NCI-H1105 (cell line): ENCODE measurements at places on chromosomes 7 and 10.

DNA sequence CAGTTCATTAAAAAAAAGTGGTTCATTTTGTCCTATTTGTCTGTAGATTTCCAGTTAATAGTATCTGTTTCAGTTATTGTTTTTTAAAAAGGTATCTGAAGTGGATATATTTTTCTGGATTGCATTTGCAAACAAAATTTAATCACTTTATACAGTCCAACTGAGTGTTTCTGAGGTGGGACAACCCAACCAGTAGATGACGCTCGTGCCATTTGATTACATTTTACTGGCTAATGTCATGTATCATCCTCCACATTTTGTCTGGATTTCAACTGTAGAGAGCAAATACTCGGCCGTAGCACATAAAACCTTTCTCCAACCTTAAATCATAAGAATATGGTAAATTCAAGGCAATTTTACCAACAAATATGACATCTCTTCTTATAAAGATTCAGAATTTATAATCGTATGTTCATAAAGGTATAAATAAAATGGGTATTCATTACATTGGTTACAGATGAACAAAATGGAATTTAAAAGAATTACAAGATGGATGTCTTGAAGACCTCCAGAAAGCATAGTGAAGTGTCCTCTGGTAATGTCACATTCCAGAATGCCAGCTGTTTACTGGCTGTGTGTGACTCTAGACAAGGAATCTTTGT lies 789.0 kb downstream of the PHTF2 start:
- peak; percentile 43 for DNase-seq

GRCh38 chr10:124296121-124296812 lies 122.5 kb downstream of the OAT start:
- DNase-seq: peak; percentile 52

DNA sequence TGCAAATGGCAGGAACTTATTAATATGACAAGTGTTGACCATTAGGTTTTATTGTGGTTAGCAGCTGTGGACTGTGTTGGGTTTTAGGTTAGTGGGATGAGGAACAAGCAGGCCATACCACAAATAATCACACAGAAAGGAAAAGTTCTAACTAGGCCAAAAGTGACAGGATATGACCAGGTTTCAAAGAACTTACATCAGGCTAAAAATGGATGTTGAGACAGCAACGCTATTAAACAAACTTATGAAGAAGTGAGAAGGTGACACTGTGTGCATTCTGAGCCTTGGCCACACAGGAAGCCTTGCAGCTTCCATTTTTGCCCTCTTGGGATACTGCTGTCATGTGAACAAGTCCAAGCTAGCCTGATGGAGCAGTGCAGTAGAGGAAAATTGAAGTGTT lies 568.8 kb downstream of the HTR7 start:
- DNase-seq: no peak

DNA sequence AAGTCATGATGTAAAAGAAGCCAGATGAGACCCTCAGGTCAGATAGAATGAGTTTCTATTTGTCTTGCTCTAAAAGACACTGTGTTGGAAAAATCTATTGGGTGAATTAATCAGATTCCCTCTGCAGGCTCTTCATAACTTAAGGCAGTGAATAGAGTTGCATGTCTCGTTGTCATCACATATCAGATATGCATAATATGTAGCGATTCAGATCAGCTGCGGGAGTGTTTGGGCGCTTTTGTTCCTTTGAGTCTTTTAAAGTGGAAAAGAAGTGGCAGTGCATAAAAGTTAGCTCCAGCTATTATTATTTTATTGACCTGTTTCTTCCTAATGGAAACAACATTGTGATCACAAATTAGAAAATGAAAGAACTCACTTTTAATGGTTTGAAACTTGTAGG lies 84.4 kb downstream of the CDK14 start:
- DNase-seq: no peak

DNA sequence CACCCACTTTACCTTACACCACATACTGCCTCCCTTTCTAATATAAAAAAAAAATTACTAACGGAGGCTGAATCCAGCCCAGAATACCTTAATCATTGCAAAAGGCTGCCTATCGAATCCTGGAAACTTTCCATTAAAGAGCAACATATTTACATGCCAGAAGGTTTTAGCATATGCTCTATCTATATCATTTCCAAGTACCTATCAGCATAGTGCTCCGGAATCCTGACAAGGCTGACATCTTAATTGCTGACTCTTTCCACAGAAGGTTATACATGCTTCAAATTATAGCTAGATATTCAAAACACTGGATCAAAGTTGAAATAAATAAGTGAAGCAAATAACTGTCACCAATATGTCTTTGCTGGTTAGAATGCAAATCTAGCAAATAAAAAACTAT lies 170.9 kb upstream of the CDK1 start:
- DNase-seq: no peak

- no peak for DNase-seq
Observed at GRCh38 chr7:112982441-112983063, 104.1 kb downstream of the GPR85 start.

DNA sequence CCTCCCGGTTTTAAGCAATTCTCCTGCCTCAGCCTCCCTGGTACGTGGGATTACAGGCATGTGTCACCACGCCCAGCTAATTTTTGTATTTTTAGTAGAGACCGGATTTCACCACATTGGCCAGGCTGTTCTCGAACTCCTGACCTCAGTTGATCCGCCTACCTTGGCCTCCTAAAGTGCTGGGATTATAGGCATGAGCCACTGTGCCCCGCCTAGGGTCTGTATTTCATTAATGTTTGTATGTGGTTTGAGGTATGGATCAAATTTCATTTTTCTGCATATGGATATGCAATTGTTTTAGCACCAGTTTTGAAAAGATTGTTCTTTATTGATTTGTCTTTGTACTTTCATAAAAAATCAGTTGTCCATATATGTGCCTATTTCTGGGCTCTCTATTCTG lies 26.0 kb downstream of the CYP26A1 start:
- DNase-seq: no peak

DNA sequence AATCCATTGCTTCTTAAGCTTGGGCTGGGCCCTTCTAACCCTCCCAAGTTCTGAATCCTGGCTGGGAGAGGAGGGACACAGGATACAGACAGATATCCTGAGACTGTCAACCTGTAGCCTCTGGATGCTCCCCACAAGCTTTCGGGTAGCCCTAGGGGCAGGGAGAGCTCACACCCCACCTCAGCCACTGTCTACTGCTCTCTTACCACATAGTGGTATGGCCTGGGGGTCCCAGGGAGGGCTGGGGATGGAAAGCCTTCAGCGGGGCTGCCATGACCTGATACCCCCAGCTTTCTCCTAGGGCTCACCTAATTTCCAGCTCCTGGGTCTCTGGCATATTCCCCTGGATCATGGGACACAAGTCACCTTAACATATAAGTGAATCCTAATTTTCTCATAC lies 25.1 kb downstream of the CRHR2 start:
- DNase-seq: no peak

DNA sequence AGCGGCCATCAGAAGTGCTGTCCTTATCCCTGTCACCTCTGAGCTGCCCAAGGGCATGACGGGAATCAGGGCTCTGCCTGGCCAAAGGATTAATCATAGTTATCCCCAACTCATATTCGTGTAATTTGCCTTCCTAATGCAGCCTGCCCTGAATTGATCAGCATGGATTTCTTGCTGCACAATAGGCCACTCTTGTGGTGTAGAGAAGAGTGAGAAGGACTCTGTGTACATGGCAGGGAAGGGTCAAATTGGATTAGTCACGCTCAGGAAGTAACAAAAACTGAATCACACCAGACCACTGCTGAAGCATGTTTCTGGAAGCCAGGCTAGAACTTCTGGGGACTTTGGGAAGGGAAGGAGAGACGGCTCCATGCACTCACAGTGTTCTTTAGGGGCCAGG lies 227.0 kb downstream of the BUB3 start:
- DNase-seq: no peak

DNA sequence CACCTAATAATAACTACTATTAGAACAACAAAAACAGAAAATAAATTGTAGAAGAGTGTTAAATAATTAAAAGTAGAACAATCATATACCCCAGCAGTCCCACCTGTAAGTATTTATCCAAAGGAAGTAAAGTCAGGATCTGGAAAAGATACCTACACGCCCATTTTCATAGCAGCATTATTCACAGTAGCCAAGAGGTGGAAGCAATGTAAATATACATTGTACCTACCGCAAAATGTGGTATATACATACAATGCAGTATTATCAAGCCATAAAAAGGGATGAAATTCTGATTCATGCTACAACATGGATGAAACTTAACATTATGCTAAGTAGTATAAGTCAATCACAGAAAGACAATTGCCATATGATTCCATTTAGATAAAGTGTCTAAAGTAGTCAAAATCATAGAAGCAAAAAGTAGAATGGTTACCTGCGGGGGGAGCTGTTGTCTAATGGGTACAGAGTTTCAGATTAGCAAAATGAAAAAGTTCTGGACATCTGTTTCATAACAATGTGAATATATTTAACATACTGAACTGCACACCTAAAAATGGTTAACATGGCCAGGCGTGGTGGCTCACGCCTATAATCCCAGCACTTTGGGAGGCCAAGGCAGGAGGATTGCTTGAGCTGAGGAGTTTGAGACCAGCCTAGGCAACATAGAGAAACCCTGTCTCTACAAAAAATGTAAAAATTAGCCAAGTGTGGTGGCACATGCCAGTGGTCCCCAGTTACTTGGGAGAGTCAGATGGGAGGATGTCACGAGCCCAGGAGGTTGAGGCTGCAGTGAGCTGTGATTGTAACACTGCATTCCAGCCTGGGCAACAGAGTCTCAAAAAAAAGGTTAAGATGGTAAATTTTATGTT lies 6.0 kb upstream of the TMED4 start:
- peak; percentile 26 for DNase-seq

DNA sequence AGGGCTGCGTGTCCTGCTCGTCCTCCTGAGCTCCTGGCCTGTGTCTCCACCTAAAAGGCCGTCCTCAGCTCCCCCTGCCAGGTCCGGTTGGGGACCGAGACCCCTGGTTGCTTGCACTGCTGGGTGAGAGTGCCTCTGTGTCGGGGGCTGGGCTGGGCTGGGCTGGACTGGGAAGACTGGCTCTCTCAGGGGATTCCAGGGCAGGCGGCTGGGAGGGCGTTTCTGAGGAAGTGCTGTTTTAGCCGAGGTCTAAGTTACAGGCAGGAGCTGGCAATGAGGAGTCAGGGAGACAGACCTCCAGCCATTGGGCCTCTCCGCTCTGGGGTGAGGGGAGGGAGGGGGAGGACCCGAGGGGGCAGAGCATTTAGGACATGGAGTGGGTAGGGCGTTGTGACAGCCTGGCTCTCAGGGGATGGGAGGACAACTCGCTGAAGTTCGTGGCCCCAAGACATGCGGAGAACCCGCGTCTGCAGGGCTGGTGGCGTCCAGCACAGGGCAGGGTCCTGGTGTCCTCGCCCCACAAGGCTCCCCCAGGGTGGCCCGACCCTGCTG lies 20.9 kb downstream of the FOXK1 start:
- DNase-seq: no peak

GRCh38 chr10:62244785-62245467 lies 23.7 kb downstream of the RTKN2 start:
- peak; percentile 10 for DNase-seq

GRCh38 chr10:96619120-96619519 lies 32.3 kb upstream of the TM9SF3 start:
- no peak for DNase-seq

- no peak for DNase-seq
Observed at GRCh38 chr7:26388256-26388655, 96.6 kb downstream of the SNX10 start.

- no peak for DNase-seq
Observed at GRCh38 chr10:18483516-18484186, 167.7 kb downstream of the NSUN6 start.

DNA sequence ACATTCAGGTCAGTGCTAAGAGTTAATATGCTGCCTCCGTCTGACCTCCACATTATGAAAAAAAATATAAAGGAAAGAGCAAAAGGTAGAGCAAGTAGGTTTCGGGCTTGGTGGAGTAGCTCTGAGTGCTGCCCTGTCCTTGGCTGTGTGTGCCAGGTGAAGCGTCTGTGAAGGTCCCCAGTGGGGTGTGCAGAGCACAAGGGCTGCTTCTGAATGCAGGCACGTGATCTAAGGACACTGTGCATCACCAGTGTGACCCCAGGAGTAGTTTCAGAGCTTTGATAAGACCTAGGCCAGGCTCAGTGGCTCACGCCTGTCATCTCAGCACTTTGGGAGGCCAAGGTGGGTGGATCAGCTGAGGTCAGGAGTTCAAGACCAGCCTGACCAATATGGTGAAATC lies 36.0 kb downstream of the KLF6 start:
- no peak for DNase-seq

DNA sequence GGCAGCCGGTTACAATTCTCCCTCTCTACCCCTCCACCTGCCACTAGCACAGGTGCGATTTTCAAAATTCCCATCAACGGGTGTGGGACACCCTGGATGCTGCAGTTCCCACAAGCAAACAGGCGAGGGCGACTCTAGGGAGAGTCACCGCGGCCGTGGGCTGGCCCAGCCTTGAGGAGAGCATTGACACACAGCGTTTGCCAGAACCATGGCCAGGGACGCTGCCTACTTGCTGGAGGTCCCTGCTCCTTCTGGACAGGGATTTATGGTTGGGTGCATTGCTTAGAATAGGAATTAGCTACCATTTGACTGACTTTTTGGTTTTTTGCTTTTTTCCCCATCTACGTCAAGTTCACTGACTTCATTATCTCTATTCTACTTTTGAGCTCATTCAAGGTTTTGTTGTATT lies 19.0 kb upstream of the CLDN4 start:
- peak; percentile 58 for DNase-seq

GRCh38 chr7:365593-365992 lies 75.6 kb downstream of the FOXL3 start:
- DNase-seq: no peak

DNA sequence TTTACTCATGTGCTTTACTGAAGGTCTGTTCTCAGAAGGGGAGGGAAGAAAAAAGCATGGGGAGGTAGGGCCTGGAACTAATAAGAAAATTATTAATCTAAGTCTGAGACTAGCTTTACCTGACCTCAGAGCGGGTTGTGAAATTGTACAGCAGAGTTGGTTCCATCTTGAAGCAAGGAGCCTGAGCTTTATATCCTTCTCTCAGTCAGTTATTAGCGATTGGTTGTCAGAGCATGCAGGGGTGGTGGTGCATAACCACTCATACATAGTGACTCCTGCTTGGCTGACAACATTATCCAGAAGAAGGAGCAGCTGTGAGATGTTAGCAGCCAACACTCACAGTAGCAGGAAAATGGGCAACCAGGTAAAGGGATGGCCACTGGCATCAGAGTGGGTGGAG lies 976.3 kb upstream of the LRRTM3 start:
- no peak for DNase-seq

DNA sequence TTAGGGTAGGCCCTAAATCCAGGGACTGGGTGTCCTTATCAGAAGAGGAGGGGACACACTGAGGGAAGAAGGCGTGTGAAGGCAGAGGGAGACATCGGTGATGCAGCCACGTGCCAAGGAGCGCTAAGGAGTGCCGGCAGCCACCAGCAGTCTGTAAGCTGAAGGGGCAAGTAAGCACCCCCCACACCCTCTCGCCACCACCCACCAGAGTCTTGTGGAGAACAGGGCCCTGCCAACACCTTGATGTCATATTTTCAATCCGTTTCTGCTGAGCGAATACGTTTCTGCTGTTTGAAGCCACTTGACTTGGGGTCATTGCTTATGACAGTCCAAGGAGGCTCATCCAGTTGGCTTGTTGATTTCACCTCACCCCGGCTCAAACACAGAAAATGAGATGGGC lies 37.9 kb downstream of the RGS10 start:
- DNase-seq: no peak

- DNase-seq: no peak
Observed at GRCh38 chr7:81725003-81725811, 44.6 kb downstream of the HGF start.
